ENCODE measurements at places on chromosomes 1 and 21.

- no peak for DNase-seq
Observed at GRCh38 chr21:45267390-45267760, 20.3 kb downstream of the POFUT2 start.

GRCh38 chr1:241366196-241366595 is 9.2 kb upstream of the RGS7 start:
- no peak for DNase-seq

DNA sequence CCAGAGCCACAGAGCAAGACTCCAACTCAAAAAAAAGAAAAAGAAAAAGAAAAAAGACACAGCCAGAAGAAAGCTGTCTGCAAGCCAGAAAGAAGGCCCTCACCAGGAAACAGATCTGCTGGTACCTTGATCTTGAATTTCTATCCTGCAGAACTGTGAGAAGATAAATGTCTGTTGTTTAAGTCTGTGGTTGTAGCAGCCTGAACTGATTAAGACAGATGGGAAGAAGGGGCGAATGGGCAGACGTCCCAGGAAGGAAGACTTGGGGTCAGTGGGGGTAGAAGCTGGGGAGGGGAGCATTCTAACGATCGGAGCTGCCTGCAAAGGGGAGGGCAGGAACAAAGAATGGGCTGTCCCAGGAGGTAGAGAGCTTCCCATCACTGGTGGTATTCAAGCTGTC is 6.3 kb downstream of the SLC2A7 start:
- DNase-seq, result no peak

GRCh38 chr1:47002211-47002610 is 21.3 kb upstream of the CYP4X1 start:
- no peak for DNase-seq

DNA sequence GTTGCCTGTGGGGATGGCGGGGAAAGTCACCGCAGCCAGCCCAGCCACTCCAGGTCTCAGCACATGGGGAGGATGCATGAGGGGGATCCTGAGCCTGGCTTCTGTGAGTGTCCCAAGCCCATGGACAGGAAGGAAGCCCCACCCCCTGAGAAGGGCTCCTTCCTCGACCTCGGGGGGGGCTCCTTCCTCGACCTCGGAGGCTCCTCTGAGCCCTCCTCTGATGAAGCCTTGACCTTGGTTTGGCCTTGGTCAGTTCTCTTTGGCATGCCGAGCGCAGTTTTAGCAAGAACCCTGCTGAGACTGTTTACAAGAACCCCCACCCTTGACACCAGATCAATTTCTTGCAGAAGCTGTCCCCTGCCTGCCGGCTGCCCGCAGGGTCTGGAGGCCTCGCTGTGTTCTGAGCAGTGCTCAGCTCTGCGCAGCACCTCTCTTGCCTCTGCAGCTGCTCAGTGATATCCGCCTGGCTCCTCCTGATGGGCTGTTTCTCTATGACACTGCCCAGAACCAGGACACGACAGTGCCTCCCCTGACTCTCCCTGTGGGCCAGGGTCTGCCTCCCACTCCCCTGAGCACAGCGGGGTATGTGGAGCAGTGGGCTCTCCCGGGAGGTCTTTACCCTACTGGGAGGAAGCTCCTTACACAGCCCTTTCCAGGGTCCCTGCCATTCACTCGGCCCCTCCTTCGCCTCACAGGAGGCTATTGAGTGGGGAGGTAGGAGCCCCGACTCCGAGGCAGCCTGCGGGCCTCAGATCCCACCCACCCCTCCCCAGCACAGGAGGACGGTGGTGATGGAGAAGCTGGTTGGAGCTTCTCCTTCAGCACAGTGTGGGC is 15.4 kb downstream of the ACTRT2 start:
- DNase-seq, result no peak

- no peak for DNase-seq
Observed at GRCh38 chr21:31193761-31194160, 150.3 kb downstream of the TIAM1 start.

DNA sequence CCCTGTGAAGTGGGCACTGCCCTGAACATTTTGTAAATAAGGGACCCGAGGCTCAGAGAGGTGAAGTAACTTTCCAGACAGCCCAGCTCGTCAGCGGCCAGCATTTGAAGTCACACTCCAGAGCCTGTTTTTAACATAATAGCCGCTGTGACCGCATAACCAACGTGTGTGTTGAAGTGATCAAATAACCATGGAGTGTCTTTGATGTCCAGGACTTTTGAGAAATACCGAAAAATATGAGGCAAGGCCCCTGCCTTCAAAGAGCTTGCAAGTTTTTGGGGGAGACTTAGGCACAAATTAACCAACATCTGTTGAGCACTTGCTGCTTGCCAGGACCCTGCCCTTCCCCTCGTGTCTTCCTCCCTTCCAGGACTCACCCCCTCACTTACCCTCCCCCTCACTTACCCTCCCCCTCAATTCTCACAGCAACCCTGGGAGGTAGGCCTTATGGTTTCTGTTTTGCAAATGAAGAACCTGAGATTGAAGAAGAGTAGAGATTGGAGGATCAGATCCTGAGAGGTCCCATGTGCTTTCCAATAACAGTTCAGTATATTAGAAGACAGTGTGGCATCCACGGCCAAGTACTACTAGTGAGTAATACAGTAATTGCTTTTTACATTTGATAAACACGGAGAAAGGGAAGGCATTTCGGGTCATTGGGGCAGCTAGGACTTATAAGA is 1.3 kb upstream of the SLC16A1 start:
- peak; percentile 55 for DNase-seq

- no peak for DNase-seq
Observed at GRCh38 chr1:202923533-202923932, 3.5 kb downstream of the KLHL12 start.

DNA sequence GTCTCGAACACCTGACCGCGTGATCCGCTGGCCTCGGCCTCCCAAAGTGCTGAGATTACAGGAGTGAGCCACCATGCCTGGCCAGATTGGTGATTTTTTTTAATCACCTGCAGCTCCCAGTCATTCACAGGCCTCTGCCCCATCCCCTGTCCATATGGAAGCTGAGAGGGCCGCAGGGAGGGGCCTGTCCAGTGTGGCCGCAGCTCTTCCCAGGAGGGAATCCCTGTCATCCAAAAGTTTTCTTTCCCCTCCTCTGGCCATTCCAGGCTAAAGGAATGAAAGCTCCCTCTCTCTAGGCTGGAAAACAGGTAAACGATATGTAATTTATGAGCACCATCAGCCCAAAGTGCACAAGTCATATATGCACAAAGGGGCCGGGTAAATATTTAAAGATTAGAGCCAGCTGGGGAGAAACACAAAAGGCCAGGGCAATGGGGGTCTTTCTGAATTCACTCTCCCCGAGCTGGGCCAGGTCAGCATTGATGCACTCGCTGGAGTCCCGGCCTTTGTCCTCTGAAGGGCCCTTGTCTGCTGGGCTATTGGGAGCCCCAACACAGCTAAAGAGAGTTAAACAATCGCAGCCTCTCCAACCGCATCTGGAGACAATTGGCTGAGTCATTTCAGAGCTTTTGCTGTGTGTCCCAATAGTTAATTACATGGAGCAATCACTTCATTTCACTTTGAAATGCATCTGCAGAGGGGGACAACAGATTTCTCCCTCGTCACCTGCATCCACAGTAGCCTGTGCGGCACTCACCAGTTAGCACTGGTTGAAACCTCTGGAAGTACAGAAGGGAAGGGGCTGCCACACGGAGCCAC is 3.8 kb upstream of the HES3 start:
- no peak for DNase-seq

DNA sequence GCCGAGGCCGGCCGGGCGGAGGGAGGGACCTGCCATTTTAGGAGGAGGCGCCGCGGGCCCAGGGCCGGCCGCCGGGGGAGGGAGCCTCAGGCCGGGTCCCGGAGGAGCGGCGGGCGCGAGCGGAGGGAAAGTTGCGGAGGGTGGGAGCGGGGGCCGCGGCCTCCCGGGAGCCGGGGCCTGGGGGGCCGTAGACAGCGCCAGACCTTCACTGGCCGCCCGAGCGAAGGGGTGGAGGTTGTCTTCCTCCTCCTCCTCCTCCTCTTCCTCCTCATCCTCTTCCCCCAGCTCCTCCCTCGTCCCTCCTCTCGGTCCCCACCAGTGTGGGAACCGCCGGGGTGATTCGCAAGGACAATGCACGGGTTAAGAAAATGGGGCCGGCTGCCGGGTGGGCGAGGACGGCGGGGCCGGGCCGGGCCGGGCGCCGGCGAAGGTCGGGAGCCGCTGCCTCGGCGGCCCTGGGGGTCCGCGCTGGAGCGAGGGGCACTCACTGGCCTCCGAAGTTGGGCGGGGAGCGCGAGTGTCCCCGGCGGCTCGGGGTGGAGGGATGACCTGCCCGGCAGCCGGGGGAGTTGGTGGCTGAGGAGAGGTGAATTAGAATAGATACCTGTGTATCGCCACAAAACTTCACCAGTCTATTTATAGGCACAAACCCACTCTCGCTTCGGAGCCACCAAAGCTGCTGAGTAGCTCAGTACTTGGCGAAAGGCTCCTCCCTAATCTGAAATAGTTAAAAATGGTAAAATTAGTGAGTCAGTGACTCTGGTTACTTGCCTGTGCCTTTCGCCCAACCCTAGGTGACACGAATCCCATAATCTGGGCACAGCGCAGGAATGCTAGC is 1.3 kb downstream of the DYRK1A start:
- DNase-seq, result peak; percentile 47

- no peak for DNase-seq
Observed at GRCh38 chr1:14968251-14968851, 185.2 kb upstream of the TMEM51 start.

DNA sequence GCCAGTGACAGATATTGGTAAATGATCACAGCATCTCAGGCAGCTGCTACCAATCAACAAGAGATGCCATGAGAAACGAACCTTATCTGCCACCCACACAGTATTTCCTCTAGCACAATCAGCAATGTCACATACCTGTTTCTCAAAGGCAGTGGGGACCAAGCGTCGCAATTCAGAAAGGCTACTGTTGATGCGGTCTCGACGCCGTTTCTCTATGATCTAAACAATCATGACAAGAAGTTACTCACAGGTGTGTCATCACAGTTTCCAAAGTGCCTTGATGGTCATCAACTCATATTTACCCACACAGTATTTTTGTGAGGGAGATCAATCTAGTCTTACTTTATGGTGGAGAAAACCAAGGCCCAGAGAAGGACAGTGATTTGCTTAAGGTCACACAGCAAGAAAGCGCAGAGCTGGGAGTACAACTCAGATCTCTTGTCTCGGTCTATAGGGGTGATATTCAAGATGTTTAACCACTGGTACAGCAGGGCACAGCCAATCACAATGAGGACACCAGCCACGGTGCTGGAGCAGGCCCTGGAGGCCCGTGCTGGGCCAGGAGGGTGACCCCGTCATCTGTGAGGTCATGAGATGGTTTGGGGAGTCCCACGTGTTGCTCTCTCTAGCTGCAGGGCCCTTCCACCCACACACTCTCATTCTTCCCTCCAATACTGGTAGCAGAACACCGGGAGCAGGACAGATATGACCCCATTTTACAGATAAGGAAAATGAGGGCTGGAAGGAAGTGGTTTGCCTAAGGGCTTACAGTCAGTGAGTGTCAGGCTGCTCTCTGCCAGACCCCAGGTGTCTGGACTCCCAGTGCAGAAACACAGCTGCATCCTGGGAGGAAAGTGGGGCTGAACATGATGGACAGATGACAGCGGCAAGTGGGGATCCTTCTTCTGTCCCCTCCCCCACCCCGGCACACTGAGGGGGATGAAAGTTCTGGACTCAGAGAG is 7.8 kb downstream of the HEYL start:
- peak; percentile 32 for DNase-seq

DNA sequence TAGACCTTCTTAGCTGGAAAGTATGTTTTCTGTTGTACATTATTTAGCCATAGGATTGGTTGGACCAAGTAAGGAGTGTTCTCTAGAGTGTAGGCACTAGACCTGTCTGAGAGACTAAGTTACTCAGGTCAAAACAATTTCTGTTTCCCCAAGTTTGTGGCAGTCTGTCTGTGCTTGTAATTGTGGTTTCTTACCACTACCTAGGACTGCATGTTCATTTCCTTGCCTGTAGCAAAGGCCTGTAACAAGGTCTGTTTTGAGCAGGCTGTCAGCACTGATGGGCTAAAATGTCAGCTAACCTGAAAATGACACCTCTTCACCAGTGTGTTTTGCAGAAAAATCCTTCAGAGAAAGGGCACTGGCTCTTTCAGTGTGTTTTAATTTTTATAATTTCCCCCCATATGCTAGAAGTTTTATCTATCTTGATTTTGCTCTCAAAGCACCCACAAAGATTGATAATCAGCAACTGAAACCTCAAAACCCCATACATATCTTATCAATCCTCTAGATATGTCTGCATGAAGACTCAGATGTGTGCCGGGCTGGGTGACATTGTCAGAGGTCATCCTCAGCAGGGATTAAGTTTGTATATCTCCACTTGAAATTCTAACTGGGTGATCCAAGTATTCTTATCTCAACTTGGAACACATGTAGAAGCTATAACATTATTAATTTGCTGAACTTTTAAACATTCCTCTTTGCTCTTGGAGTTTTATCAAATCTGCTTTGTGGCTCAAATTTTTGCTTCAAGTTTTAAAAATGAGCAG is 50.7 kb upstream of the ST6GALNAC3 start:
- DNase-seq, result peak; percentile 12

GRCh38 chr21:44013380-44014088 is 1.4 kb downstream of the TRAPPC10 start:
- peak; percentile 33 for DNase-seq

GRCh38 chr1:241688940-241689368 is 36.9 kb downstream of the WDR64 start:
- DNase-seq, result no peak

DNA sequence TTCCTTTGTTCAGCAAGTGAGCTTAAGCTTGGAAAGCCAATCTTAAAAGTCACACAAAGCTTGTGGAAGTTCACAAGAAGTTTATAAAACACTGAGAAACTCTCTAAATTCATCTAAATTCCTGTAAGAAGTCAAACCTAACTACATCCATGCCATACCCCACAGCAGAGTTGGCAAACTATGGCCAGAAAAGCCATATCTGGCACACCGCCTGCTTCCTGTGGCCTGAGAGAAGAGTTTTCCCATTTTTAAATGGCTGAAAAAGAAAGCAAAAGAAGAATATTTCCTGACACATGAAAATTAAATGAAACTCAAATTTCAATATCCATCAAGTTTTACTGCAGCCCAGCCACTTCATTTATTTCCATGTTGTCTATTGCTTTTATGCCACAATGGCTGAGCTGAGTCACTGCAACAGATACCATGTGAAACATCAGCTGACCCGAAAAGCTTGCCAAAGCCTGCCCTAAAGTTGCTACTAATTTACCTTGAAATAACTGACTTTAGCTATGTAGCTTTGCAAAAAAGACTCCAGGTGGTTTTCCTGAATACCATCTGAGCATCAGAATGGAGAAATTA is 237.1 kb downstream of the SLC45A1 start:
- no peak for DNase-seq

DNA sequence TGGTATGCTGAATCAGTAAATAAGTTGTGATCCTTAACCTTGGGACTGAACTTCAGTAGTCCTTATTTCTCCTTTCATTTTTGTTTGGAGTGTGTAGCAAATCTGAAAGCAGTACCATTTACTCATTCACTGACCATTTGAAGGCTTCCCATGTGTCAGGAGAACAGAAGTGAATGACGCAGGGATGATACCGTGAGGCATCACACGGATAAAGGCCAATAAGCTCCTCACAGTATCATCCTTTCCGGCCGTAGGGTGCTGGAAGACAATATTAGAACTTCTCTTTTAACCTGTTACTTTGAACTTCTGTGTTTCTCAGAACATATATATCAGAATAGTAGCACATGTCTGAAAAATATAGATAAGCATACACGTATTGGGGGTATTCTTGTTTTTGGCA is 21.3 kb downstream of the BACH1 start:
- no peak for DNase-seq

- DNase-seq, result no peak
Observed at GRCh38 chr21:25649146-25649545, 10.1 kb downstream of the JAM2 start.

GRCh38 chr1:190049314-190049713 is 428.4 kb downstream of the BRINP3 start:
- DNase-seq, result no peak

Measured in activated T-cell treated with anti-CD3 and anti-CD28 coated beads, Interleukin-2, amount 50 U/mL, for 72 hours (primary cell).